ENCODE measurements at places on chromosomes 16 and 17.

GRCh38 chr17:56815711-56816110 lies 18.0 kb downstream of the C17orf67 start:
- no peak for DNase-seq

DNA sequence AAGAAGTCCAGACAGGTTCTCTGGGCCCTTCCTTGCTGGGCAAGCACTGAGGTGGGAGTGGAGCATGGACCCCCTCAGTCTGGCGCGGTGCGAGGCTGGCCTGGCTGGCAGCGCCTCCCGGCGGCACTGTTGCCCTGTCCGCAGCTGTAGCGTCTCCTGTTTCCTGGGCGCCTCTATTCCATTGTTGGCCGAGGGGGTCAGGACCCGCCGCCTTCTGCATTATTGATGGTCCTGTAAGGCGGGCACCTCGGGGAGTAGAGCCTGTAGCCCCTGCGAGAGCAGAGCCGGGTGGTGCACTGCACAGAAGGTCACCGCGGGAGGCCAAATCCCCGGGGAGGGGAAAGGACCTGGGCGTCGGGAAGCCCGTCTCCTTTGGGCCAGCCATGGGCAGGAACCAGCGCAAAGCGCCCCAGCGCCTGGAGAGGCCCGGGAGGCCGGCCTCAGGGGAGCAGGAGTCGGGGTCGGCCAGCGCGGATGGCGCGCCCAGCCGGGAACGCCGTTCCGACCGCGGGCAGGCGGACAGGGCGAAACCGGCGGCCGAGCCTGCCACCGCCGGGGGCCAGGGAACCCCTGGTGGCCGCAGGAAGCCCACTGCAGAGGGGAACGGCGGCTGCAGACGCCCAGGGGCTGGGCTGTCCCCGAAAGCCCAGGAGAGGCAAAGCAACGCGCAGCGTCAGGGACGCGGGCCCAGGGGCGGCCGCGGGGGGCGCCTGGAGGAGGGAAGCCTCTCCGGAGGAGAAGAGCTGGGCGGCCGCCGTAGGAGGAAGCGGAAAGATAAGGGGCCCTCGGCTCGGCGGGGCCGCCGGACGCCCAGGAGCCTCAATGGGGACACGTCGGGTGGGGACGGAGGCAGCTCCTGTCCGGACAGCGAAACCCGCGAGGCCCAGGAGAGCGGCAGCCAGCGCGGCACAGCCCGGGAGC lies at the start of gene MYO15B:
TSS of gene MYO15B (plus strand) at position 126 of the 921 bp plus-strand sequence. CDS start at position 384, 258 bp downstream.
- DNase-seq = no peak

DNA sequence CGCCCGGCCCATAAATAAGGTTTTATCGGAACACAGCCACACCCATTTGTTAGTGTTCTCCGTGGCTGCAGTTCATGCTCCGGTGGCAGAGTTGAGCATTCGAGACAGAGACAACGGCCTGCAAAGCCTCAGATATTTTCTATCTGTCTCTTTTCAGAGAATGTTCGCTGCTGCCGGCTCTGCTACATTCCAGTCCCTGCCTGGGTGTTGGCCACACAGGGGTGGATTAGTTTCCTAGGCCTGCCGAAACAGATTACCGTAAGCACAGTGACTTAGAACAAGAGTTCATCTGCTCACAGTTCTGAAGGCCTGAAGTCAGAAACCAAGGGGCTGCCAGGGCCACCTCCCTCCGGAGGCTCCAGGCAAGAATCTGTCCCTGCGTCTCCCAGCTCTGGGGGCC lies 19.1 kb upstream of the GSG1L start:
- DNase-seq = no peak

- DNase-seq = no peak
Observed at GRCh38 chr16:75750528-75750927, 24.2 kb upstream of the CPHXL start.

GRCh38 chr16:9976601-9977000 lies 205.6 kb downstream of the GRIN2A start:
- no peak for DNase-seq

DNA sequence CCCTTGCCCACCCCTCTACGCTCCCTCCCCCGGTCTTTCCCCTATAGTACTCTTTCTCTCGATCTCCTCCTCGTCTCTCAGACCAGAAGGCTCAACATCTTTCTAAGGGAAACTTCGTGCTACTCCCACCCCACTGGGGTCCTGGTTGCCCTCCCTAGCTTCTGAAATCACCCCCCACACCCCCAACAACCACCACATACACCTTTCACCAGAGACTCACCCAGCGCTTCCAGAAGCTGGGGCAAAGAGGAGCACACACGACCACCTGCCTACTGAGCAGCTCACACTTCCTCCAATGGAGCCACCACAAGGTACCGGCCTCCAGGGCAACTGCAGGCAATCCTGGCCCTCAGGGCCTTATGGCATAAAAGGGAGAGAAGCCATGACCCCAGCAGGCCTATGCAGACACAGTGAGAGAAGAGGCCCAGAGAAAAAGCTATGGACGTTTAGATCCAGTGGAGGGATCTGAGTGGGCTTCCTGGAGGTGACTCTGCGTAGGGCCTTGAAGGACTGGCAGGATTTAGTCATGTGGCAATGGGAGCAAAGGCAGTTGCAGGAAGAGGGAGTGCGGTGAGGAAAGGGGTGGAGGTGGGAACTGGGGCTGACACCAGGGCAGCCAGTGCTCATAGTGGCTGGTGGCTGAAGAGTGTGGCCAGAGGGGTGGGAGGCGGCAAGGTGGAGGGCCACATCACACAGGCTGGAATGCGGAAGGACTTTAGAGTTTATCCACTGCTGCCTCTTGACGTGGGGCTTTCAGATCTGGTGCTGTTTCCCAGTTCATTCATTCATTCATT lies 12.1 kb upstream of the TMEM92 start:
- DNase-seq = no peak

DNA sequence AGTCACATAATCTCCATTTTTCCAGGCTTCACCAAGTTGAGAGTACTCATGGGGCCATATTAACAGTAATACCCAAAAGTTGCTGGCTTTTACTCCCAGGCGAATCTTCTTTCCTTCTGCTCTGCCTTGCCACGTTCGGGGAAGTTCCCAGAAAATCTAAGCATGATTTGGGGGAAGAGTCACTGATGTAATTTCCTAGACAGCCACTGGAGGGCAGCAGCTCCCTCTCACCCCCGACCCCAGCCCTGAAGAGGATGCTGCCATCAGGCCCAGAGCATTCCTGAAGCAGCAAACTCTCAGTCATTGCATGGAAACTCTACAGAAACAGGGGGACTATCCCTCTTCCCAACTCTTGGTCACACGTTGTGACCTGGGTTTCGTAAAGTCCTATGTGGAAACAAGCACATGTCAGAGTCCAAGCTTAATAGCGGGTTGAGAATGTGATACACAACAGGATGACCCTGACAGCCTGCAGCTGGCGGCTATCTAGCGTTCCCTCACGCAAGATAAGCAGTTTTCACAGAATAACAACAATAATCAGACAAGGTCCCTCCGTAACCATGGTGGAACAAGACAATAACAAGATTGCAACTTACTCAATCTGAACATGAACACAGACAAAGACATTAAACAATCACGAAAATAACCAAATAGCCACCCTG lies 43.8 kb upstream of the DHX40 start:
- DNase-seq = peak; percentile 65

DNA sequence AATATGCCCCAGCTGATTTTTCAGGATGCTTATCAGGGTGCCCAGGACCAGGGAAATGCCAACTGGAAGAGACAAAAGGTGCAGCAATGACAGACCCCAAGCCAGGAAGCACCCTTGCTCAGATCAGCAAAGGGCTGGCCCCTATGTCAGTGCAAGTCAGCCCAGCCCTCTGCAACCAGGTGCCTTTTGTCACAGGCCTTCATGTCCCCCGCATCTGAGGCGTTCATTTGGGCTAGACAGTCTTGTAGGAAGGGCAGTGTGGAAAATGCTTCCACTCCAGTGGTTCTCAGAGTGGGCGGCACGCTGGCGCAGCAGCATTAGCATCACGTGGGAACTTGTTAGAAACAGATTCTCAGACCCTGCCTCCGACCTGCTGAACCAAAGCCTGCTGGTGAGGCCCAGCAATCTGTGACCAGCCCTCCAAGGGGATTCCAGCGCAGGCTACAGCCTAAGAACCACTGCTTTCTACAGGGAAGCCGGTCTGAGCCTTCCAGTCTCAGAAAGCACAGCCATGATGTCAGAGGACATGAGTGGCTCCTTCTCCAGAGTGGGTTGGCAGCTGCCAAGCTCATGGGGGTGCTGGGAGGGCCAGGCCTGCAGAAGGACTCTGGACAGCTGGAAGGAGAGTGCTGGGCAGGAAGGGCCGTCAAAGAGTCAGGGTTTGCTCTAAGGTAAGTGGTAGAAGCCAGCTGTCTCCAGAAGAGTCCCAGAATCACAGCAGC lies 13.1 kb downstream of the SLC47A2 start:
- no peak for DNase-seq

GRCh38 chr17:66614469-66614868 lies 220.4 kb upstream of the CACNG5 start:
- no peak for DNase-seq

DNA sequence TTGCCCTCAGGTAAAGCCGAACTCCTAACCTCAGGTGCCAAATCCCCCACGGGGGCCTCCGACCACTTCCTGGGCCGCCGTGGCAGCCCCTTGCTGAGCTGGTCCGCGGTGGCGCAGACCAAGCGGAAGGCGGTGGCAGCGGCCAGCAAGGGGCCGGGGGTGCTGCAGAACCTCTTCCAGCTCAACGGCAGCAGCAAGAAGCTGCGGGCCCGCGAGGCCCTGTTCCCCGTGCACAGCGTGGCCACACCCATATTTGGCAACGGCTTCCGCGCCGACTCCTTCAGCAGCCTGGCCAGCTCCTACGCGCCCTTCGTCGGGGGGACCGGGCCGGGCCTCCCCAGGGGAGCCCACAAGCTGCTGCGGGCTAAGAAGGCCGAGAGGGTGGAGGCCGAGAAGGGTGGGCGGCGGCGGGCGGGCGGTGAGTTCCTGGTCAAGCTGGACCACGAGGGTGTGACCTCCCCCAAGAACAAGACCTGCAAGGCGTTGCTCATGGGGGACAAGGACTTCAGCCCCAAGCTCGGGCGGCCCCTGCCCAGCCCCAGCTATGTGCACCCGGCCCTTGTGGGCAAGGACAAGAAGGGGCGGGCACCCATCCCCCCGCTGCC lies 51.6 kb downstream of the ACTG1 start:
- DNase-seq = no peak

GRCh38 chr16:50152807-50153595 lies at the start of gene TENT4B:
Gene TENT4B, plus strand, starts transcription at chr16:50153306. Its CDS starts 316 bp downstream, at chr16:50153622.
- DNase-seq = peak; percentile 89

DNA sequence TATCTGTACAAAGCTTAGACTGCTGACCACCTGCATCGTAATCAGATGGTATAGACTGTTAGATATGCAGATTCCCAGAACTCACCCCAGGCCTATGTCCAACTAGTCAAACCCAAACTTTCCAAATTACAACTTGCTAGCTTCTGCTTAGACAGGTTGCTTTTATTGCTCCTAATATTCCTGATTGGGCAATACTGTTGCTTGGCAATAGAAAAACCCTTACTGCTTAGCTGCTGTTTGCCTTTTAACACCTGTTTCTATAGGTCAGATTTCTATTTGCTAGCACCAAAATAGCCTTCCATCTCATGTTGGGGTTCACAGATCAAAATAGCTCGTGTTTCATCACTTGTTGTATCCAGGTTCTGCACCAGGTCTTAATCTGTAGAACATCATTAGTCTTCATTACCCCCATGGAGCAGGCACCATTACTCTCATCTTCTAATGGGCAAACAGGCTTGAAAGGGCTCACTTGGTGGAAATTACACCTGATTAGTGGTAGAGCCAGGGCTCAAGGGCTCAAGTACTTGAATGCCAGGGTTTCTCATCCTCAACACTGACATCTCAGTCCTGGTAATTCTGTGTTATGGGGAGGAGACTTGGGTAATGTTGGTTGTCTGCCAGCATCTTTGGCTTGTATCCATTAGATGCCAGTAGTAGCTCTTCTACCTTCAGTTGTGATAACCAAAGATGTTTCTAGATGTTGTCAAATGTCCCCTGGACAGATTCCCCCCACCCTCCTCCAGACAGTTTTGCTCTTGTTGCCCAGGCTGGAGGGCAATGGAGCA lies 2.7 kb downstream of the ZP2 start:
- DNase-seq = no peak

GRCh38 chr16:450785-451512 lies 25.5 kb downstream of the RAB11FIP3 start:
- no peak for DNase-seq

GRCh38 chr17:68710976-68711375 lies 109.8 kb upstream of the FAM20A start:
- no peak for DNase-seq

GRCh38 chr17:5511401-5512225 lies 25.2 kb downstream of the MIS12 start:
- no peak for DNase-seq

DNA sequence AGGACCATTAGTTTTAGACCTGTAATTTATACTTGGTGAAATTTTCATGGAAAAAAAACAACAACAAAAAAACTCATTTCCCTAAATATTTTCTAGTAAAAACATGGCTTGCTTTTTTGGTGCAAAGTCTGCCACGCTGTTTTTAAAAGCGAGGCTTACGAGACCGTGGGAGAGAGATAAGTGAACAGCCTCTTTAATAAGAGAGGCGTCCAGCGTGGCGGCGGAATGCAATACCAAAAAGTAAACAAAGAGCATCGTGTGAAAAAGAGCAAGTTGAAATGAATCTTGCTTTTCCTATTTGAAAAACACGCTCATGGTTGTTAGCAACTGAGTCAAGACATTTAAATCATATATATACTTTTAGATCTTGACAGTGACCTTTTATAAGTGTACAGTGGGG lies 10.5 kb upstream of the MSI2 start:
- no peak for DNase-seq

DNA sequence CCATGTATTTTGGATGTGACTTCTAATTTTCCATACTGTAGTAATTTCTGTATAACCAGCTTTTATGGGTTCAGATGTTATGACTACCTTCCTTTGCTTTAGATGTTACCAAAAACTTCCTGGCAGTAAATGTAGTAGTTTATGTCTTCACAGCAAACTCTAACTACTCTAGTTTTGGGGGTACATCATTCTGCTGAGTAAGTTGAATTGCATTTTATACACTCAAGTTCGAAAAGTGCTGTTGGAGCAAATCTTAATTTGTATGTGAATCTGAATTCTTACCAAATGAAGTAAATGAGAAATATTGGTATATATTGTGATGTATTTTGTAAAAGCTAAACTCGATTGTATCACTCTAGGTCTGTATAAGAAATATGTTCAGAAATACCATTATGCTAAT lies 728.3 kb upstream of the CDH8 start:
- no peak for DNase-seq

DNA sequence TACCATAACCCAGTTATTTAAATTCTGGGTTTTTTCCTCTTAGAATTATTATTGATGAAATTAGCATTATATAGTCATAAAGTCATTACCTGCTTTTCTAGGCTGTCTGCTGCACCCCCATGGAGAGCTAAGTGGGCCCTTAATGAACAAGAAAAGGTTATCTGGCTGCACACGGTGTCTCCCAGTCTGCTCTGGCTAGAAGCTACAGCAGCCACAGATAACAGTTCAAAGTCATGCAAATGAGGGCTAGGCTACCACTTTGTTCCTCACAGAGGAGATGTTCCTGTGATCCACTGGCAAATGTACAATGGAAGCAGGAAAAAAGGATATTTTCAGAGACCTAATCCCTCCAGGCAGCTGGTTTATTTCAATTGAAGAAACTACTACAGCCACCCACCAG lies 112.1 kb downstream of the SNX11 start:
- no peak for DNase-seq

Measured in hematopoietic multipotent progenitor cell treated with erythropoietin and hydrocortisone succinate and interleukin-3 and kit ligand, for 17 days (in vitro differentiated cells).